Activated T-helper 17 cell treated with anti-CD3 and anti-CD28 coated beads, Interleukin-2, amount 50 U/mL, for 72 hours (primary cell): ENCODE measurements at places on chromosomes 13 and 19. TPM values are rescaled to one million over a fixed set of nuclear protein-coding genes. Genes with fewer than 3 reads are reported as not detected.

The ZNF541 gene
- total RNA-seq: 0.98 TPM

The ZNF813 gene
- 8.4 TPM for total RNA-seq

- ATAC-seq: no peak
Observed at GRCh38 chr13:95317039-95317989, 16.1 kb upstream of the ABCC4 start.

GRCh38 chr13:29539856-29540255 lies 55.6 kb downstream of the SLC7A1 start:
- no peak for ATAC-seq

DNA sequence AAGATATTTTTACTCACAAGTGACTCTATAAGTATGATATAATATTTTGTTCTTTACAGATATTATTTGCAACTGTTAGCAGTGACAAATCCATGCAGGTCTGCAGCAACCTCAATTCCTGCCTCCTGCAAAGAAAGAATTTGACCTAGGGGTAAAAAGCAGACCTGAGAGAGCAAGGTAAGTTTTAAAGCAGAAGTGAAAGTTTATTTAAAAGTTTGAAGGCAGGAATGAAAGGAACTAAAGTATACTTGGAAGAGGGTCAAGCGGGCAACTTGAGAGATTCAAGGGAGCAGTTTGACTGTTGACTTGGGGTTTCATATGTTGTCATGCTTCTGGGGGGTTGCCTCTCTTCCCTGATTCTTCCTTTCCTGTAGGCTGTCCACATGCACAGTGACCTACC lies 520.1 kb upstream of the PCDH20 start:
- ATAC-seq: no peak

DNA sequence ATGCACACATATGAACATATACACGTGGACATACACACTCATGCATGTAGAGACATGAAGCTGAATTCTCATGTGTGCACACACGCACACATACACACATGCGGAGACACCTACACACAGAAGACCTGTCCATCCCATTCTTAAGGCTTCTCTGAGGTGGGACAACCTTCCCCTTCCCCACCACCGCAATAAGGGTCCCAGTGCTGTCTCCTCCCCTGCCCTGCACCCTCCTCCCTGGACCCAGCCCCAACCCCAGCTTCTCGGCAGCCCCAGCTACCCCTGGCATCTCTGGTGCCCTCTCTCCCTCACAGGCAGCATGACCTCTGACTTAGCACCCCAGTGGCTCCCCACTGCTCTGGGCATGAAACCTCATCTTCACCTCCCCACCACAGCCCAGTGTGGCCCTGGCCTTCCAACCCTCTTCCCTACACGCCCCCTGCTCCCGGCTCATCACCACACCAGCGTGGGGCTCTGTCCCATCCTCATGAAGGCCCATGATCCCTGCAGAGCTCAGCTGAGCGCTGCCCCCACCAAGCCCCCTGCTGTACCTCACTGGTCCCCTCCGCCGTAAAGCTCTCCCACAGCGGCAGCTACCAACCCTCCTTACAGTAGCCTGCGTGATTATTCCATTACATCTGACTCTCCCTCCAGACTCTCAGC lies 204.1 kb upstream of the ZNF536 start:
- ATAC-seq: no peak
